Activated CD8-positive, alpha-beta memory T cell treated with anti-CD3 and anti-CD28 coated beads, Interleukin-2, amount 10 ng/mL, durations not matched to agents 7 days and 5 days (primary cell): ENCODE measurements at places on chromosomes 4 and X. TPM values are rescaled to one million over a fixed set of nuclear protein-coding genes. Genes with fewer than 3 reads are reported as not detected.

- no peak for DNase-seq
- H3K27ac ChIP-seq = no peak overlapping the region
- no peak overlapping the region for H3K4me3 ChIP-seq
- H3K36me3 ChIP-seq = no peaks in the 10 kb centered on the region
These were observed 135.0 kb downstream of the GC start for GRCh38 chr4:71648923-71649322.

DNA sequence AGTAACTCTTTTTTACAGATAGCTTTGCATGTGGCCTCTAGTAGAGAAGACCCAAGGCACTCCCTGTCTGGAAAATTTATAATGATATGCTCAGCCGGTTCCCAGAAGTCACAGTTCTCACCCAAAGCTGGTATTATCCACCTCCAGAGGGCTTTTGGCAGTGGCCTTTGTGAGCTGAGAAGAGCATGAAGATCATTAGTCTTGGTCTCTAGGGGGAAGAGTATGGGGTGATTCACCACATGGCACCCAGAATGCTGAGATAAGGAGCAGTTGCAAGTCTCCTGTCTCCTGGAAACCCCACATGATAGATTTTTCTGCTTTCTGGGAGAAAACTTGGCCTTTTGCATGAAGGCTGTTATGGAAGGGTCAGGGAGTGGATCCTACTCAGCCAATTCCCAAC lies 75.4 kb upstream of the PRPS1 start:
- no peaks in the 10 kb centered on the region for H3K27me3 ChIP-seq
- peaks cover 10% of the 10 kb centered on the region for H3K4me1 ChIP-seq
- no peak overlapping the region for H3K4me3 ChIP-seq
- DNase-seq = no peak
- no peaks in the 10 kb centered on the region for H3K36me3 ChIP-seq

GRCh38 chr4:56048383-56048701 lies 99.6 kb downstream of the CEP135 start:
- peaks cover 70% of the 10 kb centered on the region for H3K27me3 ChIP-seq
- peak overlapping the region; percentile 67 for H3K4me3 ChIP-seq
- H3K4me1 ChIP-seq = peaks cover 12% of the 10 kb centered on the region
- H3K27ac ChIP-seq = no peak overlapping the region

DNA sequence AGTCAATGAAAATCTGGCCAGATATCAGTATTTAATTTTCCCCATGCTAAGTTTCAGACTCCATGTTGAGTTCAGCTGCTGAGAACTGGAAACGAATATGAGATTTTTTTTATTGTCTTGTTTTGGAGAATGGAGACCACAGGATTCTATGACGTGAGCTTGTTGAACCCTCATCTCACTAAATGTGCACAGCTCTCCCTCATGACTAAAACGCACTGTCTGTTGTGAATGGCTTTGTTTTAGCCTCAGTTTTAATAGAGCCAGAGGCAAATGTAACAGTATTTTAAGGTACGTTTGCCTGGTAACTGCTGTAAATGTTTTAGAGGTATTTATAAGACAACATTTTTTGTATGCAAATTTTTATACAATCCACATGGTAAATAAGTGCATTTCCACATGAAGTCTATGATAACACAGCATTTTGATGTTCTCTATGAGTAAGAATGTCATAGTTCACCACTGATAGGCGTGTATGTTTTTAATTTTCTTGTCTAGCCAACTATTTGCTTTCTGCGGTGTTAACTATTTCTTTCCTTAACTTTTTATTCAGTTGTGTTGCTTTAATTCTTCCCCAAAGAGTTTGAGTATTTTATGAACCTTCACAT lies 1159.3 kb upstream of the TENM3 start:
- no peaks in the 10 kb centered on the region for H3K36me3 ChIP-seq
- H3K27me3 ChIP-seq = no peaks in the 10 kb centered on the region
- H3K27ac ChIP-seq = no peak overlapping the region
- no peaks in the 10 kb centered on the region for H3K4me1 ChIP-seq
- DNase-seq = no peak
- H3K4me3 ChIP-seq = no peak overlapping the region

GRCh38 chr4:60913671-60914070 lies 286.5 kb upstream of the ADGRL3 start:
- H3K4me1 ChIP-seq = no peaks in the 10 kb centered on the region
- no peak overlapping the region for H3K4me3 ChIP-seq
- H3K27ac ChIP-seq = no peak overlapping the region
- no peaks in the 10 kb centered on the region for H3K27me3 ChIP-seq

GRCh38 chr4:140176735-140177134 lies 22.8 kb upstream of the MAML3 start:
- no peak overlapping the region for H3K27ac ChIP-seq
- H3K36me3 ChIP-seq = no peaks in the 10 kb centered on the region
- H3K4me1 ChIP-seq = peaks cover 8% of the 10 kb centered on the region
- no peak for DNase-seq

GRCh38 chr4:123421937-123422781 lies 25.6 kb downstream of the SPRY1 start:
- H3K27ac ChIP-seq = peak overlapping the region; percentile 93
- peaks cover 19% of the 10 kb centered on the region for H3K36me3 ChIP-seq
- H3K4me3 ChIP-seq = peak overlapping the region; percentile 67
- peaks cover 71% of the 10 kb centered on the region for H3K4me1 ChIP-seq
- H3K27me3 ChIP-seq = no peaks in the 10 kb centered on the region
- no peak for DNase-seq

GRCh38 chr4:182973511-182973911 lies 56.3 kb upstream of the DCTD start:
- H3K4me1 ChIP-seq = peaks cover 6% of the 10 kb centered on the region
- DNase-seq = no peak
- no peak overlapping the region for H3K4me3 ChIP-seq
- H3K36me3 ChIP-seq = no peaks in the 10 kb centered on the region
- peaks cover 9% of the 10 kb centered on the region for H3K27me3 ChIP-seq

DNA sequence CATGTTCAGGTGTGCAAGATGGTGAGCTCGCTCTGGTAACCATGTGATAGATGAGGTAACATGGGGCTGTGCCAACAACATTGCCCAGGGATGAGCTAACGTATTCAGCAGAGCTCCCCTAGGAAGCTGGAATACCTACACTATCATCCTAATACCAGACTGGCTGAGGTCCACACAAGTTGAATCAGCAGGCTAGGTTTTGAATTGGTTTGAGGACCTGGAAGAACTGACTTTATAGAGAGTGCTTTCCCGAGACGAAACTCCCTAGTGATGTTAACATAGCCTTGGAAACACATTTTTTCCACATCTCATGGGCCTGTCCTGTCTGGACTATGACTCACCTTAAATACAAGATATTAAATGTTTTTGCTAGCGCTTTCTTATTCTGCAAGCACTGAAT lies 56.7 kb downstream of the IGFBP7 start:
- no peaks in the 10 kb centered on the region for H3K4me1 ChIP-seq
- no peaks in the 10 kb centered on the region for H3K36me3 ChIP-seq
- H3K4me3 ChIP-seq = no peak overlapping the region
- no peak for DNase-seq

- no peak overlapping the region for H3K4me3 ChIP-seq
- no peak for DNase-seq
- no peaks in the 10 kb centered on the region for H3K36me3 ChIP-seq
- H3K27me3 ChIP-seq = no peaks in the 10 kb centered on the region
- no peak overlapping the region for H3K27ac ChIP-seq
These were observed 77.9 kb downstream of the FAT4 start for GRCh38 chr4:125392694-125393093.

DNA sequence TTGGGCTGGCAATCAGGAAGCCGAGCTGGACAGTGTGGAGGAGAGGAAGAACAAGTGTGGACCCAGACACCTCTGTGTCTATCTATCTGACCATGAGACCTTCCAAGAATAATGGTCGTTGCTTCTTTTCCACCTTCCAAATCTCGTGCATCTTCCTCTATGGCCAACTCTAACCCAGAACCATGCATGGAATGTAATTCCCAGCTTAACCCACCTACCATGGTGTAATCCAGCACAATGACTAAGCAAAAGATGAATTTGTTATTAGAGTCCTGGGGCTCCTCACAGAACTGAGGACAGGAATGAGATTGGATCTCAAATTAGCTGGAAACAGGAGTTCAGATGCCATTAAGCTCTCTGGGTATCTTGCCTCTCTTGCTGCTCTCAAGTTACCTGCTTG lies 17.4 kb upstream of the TMEM184C start:
- H3K4me1 ChIP-seq = no peaks in the 10 kb centered on the region
- no peak overlapping the region for H3K27ac ChIP-seq
- H3K27me3 ChIP-seq = no peaks in the 10 kb centered on the region
- DNase-seq = no peak
- no peaks in the 10 kb centered on the region for H3K36me3 ChIP-seq

- no peak overlapping the region for H3K4me3 ChIP-seq
- no peak for DNase-seq
- H3K27ac ChIP-seq = no peak overlapping the region
- no peaks in the 10 kb centered on the region for H3K27me3 ChIP-seq
- peaks cover 1% of the 10 kb centered on the region for H3K4me1 ChIP-seq
These were observed 84.7 kb upstream of the RAPGEF2 start for GRCh38 chr4:159018062-159018629.

Gene SLC16A2
- total RNA-seq = 0.12 TPM

Gene DDX60
- total RNA-seq = 90.5 TPM

Gene SPARCL1
- not detected for total RNA-seq

Gene GAGE1
- total RNA-seq = not detected

Gene ACOT9
- 37.7 TPM for total RNA-seq

Gene GUCY1A1
- 0.87 TPM for total RNA-seq

Gene QRFPR
- total RNA-seq = not detected
